Hematopoietic multipotent progenitor cell treated with erythropoietin and hydrocortisone succinate and interleukin-3 and kit ligand, for 15 days (in vitro differentiated cells): ENCODE measurements at places on chromosomes 13 and 19.
A peak's percentile ranks its signal among the peaks of the same experiment; 100 is the strongest.

GRCh38 chr13:21050288-21051197, 10.8 kb downstream of the LATS2 start:
- DNase-seq = no peak

DNA sequence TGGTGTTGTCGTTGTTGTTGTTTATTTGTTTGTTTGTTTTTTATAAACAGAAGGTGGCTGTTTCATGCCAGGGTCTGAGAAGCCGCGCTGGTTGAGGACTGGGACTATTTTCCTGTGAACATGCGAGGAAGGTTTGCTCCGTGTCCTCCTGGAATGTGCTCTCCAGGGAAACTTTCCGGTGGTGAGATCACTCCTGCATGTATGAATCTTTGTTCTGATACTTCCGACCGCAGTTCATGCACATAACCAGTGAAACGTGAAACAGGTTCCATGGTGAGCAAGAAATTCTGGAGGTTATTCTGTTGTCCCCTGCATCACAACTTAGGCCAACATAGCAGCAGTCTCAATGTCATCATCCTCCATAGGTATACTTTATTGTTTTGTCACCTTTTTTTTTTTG, 187.6 kb upstream of the ARGLU1 start:
- DNase-seq = no peak

GRCh38 chr13:28953714-28954418, 133.7 kb downstream of the MTUS2 start:
- DNase-seq = no peak

DNA sequence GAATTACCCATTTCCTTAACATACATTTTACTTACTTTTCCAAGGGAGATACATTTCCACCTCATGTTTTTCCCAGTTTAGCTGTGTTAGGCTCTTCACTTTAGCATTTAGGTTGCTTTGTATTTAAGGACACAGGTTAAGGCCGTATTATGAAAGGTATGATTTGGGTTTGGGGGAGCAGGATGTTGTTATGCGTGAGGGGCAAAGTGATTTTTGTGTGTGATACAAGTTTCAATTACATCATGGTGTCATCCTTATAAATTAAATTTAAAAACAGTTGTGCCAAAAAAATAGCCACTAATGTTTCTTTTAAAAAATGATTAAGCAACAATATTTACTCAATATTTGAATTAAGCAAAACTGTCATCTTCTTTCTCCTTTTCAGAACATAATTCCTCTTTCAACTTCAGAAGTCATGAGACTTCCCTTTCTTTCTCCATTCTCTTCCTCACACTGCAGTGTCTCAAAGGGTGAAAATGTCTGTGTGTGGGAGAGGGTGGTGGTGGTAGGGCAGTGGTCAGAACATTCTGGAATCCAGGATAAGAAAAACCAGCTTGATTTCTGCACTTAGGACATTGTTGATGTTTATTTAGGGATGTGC, 126.2 kb downstream of the KCNRG start:
- no peak for DNase-seq

GRCh38 chr19:39347332-39348164, 5.3 kb downstream of the SAMD4B start:
- no peak for DNase-seq

GRCh38 chr13:76646946-76647345, 239.3 kb downstream of the KCTD12 start:
- DNase-seq = no peak

- DNase-seq = no peak
These were observed 89.4 kb downstream of the COL4A2 start for GRCh38 chr13:110396476-110396875.

DNA sequence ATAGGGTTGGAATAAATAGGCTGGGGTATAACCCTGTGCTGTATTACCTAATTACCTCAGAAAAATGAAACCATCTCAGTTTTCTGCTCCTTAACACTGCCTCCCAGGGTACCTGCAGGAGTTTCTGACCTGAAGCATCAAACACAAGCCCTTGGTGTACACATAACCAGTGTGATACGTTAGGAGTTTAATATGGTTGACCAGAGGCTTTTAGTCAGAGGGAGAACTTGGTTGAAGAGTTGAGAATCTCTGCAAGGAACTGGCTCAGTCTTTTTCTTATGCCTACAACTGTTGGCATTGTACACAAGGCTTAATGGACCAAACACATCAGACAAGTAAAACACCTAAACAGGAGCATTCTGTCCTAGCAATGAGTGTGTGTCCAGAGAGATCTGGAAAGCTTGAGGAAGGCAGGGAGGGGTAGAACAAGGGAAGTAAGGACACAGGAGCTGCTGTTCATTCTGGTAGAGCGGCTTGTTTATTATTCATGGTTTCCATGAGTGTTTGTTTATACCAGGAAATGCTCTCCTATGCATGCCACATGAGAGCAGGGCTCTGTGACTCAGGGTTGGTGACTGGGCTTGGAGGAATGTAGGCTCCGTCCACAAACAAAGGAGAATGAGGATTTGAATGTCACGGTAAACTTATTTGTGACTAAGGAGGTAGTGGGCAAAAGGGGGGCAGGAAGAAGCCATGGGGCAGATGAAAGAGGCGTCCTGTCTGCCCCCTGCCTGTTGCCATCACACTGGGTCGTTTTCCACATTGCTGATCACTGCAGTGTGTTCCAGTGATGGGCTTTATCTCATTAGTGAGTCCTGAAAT, 11.9 kb upstream of the SPATA13 start:
- DNase-seq = no peak

DNA sequence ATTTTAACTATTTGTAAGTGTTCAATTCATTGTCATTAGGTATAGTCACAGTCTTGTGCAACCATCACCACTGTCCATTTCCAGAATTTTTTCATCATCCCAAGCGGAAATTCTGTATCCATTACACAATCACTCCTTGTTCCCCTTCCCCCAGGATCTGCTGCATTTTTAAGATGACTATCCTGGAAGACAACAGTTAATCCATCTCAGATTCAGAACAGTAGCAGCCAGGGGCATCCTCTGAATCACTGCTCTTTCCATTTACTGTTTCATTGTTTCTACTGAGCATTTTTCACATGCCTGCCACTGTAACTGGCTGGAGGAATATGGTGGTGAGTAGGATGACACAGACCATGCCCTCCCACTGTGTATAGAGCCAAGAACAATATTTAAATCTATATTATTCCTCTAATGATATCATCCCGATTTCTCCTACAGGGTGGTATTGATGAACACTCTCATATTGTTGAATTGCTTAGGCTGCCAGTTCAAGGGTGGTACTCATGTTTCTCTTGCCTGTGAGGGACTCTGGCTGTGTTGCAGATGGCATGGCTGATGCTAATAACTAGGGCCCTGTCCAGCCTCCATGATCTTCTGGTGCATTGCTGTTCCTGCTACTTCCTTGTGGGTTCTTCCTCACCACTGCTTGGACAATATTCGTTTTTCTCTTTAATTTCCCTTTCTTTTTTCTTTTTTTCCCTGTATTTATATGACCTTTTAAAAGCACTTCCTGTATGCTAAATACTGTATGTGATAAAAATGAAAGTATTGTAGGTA, 59.0 kb downstream of the WDFY2 start:
- DNase-seq = no peak

DNA sequence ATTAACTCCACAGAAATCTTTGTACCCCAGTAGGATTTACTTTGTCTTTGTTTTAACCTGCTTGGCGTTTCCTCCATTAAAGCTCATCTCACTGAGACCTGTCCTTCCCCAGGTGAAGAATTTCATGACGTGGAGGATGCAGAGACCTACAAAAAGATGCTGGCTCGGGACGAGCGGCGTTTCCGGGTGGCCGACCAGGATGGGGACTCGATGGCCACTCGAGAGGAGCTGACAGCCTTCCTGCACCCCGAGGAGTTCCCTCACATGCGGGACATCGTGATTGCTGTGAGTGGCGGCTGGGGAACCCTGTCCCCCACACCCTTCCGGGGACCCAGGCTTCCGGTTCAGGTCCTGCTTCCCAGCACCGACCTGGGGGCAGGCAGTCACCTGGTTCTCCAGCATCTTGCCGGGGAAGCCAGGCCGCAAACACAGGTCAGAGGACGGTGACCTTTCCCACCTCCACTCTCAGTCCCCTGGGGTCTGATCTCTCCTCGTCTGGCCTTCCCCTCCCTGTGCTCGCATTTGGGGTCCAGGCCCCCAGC, 9.2 kb downstream of the RCN3 start:
- DNase-seq = no peak

DNA sequence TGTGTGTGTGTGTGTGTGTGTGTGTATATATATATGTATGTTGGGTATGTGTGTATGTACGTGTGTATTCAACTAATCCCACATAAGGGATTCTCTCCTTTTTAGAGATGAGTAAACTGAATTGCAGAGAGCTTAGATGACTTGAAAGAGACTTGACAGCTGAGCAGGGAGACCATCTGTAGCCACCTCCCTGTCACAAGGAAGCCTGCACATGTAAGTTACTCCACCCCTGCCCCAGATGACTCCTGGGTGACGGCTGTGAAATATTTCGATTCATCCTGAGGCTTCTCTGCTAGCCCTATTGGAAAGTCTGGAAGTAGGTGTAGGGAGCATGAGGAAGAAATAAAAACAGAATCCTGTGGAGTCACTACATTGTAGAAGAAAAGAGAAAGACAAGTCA, 480.4 kb downstream of the FOXO1 start:
- no peak for DNase-seq

GRCh38 chr13:112103961-112104880, 37.3 kb downstream of the SOX1 start:
- DNase-seq = no peak

GRCh38 chr19:45615795-45616703, 14.0 kb upstream of the GPR4 start:
- peak; percentile 79 for DNase-seq

DNA sequence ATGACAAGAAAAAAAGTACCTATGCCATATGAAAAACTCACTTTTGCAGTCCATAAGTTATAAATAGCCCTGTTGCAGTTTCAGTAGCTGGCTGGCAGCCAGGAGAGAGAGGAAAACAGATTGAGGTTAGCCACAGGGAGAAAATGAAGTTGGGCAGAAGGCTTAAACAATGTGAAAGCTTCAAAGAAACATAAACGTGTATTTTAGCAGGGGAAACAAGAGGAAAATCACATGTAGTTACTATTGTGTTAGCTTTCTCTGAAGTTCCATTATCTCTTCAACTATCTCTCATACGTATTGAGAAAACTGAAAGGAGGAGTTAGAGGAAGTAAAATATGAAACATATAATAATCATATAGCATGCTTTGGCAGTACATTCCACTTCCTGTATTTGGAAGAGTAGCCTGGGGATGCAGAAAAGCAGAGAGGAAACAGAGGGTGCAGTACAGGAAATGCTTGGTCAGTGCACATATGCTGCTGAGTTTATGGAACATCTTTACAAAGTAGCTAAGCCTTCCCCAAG, 1551.1 kb downstream of the EFNB2 start:
- no peak for DNase-seq

- no peak for DNase-seq
These were observed 697.5 kb upstream of the PCDH20 start for GRCh38 chr13:62113179-62113578.

- no peak for DNase-seq
These were observed 774 bp downstream of the MAN2B1 start for GRCh38 chr19:12665671-12666264.

- no peak for DNase-seq
These were observed 60.9 kb downstream of the LIG4 start for GRCh38 chr13:108154421-108154858.

DNA sequence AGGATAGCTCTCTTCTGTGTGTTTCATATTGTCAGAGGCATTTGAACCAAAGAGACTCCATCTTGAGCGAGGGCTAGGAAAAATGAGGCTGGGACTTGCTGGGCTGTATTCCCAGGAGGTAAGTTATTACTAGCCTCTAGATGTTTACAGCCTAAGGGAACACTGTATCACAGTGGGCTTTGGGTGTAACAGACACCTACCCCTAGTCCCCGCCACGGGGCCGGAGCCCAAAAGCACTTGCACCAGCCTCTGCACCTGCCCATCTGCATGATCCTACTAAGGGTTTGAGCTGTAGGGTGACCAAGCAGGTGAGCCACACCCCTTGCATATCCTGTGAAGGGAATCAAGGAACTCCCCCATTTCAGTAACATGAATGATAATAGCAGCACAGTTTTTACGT, 1972.2 kb downstream of the OLFM4 start:
- no peak for DNase-seq

GRCh38 chr19:13275016-13275722, 125.0 kb downstream of the IER2 start:
- DNase-seq = no peak

GRCh38 chr13:41780715-41781706, 179.9 kb downstream of the VWA8 start:
- no peak for DNase-seq

DNA sequence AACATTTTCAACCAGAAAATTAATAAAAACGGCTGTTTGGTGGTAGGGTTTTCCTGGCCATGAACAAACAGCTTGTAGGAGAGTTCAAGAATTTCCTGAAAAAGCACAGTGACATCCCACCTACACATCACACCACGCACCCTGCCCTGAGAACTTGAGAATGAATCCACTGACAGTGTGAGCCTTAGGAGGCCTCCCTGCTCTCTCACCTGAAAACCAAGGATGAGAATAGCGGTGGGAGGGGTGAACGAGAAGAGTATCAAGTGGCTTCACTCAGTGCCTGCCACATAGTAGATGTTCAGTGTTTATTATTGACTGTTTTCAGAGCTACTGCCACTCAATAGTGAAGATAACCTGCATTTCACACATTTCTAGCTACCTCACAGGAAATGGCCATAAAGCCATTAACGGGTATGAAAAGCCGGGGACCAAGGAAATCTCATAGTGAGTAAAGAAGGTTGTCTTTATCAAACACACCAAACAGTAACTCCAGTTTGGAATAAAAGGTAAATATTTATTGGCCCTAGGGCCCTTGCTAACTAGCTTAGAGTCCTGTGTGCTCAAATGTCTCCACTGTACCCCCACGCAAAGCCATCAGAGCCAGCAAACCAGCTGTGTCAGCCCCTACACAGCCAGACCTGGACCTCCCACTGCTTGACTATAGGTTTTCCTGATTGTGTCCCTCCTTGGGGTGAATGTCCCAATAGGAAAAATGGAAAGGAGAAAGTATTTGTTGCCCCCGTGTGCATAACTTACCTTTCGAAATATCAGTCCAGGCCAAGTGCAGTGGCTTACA, 40.6 kb downstream of the TPT1 start:
- no peak for DNase-seq

DNA sequence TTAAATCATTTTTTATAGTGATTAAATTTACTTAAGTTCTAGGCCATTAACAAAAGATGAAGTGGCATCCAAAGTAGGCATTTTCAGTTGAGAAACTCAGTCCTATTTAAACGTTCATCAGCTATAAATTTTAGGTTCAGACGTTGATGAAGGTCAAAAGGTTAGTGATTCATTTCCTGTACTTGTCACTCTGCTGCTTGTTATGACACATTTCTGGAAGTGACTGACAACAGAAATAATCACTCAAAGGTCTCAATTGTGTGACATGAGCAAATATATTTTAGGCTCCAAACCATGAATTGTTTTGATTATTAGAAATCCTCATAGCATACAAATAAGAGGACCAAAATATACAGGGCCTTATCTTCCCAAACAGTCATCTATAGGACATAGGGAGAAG, 10.3 kb upstream of the EDNRB start:
- DNase-seq = no peak

- no peak for DNase-seq
These were observed 793.7 kb upstream of the SLC10A2 start for GRCh38 chr13:103859952-103860351.
